ENCODE measurements at places on chromosomes 16 and 17. TPM values are rescaled to one million over a fixed set of nuclear protein-coding genes. Genes with fewer than 3 reads are reported as not detected.
A peak's percentile ranks its signal among the peaks of the same experiment; 100 is the strongest.

The TPSD1 gene
- not detected for total RNA-seq

The CDH8 gene
- not detected for total RNA-seq

The TRPV3 gene
- total RNA-seq = 2.8 TPM

The RPGRIP1L gene
- 2.3 TPM for total RNA-seq

- DNase-seq = no peak
- no peak overlapping the region for H3K4me3 ChIP-seq
- no peaks in the 10 kb centered on the region for H3K4me1 ChIP-seq
- H3K27ac ChIP-seq = no peak overlapping the region
- H3K27me3 ChIP-seq = peaks cover 20% of the 10 kb centered on the region
- H3K36me3 ChIP-seq = no peaks in the 10 kb centered on the region
Measured at GRCh38 chr16:89199241-89200123, 855 bp downstream of the SLC22A31 start.

DNA sequence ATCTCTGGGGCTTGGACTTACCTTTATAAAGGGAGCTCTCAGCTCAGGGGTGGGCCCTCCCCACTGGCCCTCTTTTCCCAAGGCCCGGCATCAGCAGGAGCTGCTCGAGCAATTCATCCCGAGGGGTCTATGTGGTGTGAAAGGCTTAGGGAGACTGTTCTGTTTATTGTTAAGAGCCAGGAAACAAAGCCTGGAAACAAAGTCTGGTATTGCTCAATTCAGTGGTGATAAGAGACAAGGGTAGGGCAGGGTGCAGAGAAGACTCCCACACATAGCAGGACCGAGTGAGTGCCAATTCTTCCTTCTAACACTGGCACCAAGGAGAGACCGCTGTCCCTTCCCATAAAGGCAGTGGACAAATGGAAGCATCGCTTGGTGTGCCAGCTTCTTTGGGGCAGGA is 750.7 kb downstream of the KCNJ18 start:
- no peaks in the 10 kb centered on the region for H3K27me3 ChIP-seq
- no peaks in the 10 kb centered on the region for H3K36me3 ChIP-seq
- no peak for DNase-seq
- H3K4me1 ChIP-seq = no peaks in the 10 kb centered on the region

- no peak overlapping the region for H3K27ac ChIP-seq
- no peaks in the 10 kb centered on the region for H3K4me1 ChIP-seq
- no peak overlapping the region for H3K4me3 ChIP-seq
- DNase-seq = no peak
- no peaks in the 10 kb centered on the region for H3K27me3 ChIP-seq
Measured at GRCh38 chr16:66129196-66129595, 237.3 kb upstream of the CDH5 start.

DNA sequence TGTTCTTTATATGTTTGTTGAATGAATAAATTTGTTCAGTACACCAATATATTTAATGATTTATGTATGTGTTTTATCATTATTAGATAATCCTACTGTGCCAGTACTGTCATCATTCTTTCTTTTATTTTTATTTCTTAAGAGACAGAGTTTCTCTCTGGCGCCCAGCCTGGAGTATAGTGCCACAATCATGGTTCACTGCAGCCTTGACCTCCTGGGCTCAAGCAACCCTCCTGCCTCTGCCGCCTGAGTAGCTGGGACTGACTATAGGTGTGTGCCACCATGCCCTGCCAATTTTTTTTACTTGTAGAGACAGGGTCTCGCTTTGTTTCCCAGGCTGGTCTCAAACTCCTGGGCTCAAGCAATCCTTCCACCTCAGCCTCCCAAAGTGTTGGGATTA is 41.8 kb downstream of the PAFAH1B1 start:
- no peak for DNase-seq
- peaks cover 15% of the 10 kb centered on the region for H3K36me3 ChIP-seq
- no peaks in the 10 kb centered on the region for H3K27me3 ChIP-seq

DNA sequence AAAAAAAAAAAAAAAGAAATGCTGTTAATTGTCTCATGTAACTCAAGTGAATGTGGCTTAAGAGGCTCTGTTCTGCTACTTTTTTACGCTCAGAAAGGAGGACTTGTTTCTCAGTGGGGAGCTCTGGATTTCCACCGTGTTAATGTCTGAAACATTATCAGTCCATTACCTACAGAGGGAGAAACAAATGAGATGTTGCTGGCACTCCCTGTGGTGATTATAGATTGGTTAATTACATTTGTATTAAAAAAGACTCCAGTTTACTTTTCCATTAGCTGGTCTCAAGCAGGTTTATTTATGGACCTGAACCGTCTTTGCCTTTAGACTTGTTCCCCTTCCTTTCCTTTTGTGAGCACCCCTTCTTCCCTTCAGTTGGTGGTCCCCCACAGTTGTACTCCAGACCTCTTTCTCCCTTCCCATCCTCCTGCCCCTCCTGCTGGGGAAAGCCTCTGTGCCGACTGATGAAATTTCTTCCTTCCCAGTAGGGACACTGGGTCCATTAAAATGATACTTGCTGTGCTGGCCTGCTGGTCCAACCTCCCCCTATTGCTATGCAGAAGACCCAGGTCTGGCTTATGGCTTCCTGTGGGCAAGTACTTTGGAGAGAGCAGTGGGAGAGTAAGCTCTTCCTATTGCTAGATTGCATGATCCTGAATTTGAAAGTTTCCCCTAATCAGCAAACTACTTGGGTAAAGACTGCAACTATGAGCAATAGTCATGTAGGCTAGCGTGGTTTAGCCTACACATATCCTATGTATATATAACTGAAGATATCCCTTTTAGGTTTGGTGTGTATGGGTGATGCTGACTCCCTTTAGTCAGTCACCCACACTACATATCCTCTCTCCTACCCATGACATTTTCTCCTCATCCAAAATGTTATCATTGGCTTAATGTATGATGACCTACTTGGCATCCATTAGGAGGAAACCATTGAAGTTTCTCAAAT is 8.1 kb downstream of the CDC6 start:
- H3K4me1 ChIP-seq = peaks cover 40% of the 10 kb centered on the region
- no peak for DNase-seq
- H3K4me3 ChIP-seq = no peak overlapping the region
- H3K27ac ChIP-seq = peak overlapping the region; percentile 6
- no peaks in the 10 kb centered on the region for H3K27me3 ChIP-seq

GRCh38 chr16:16780588-16780987 is 401.6 kb downstream of the NPIPA7 start:
- H3K27me3 ChIP-seq = no peaks in the 10 kb centered on the region
- no peak overlapping the region for H3K4me3 ChIP-seq
- H3K27ac ChIP-seq = no peak overlapping the region
- H3K36me3 ChIP-seq = no peaks in the 10 kb centered on the region
- DNase-seq = no peak
- no peaks in the 10 kb centered on the region for H3K4me1 ChIP-seq

DNA sequence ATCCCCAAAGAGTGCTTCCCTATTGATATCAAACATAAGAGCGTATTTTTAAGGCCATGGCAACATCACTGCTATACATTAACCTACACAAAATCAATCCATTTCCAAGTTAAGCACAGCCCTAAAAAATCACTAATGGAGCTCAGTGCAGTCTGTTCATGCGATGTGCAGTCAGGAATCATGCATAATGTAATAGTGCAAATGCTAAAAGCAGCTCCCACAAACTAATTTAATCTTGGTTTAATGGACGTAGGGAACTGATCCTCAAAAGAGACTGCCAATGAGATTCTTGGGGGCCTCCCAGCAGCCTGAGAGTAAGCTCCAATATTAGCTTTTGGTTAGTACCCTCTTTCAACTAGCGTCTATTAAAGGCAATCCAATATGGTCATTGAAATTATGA is 245.9 kb downstream of the TOX3 start:
- no peaks in the 10 kb centered on the region for H3K36me3 ChIP-seq
- H3K4me3 ChIP-seq = no peak overlapping the region
- H3K27me3 ChIP-seq = no peaks in the 10 kb centered on the region
- no peak overlapping the region for H3K27ac ChIP-seq

GRCh38 chr17:43591779-43592562 is 45.8 kb upstream of the ETV4 start:
- DNase-seq = peak; percentile 90
- H3K27ac ChIP-seq = peak overlapping the region; percentile 79
- H3K36me3 ChIP-seq = no peaks in the 10 kb centered on the region
- peak overlapping the region; percentile 13 for H3K4me3 ChIP-seq

GRCh38 chr16:84868328-84868727 is 48.5 kb downstream of the CRISPLD2 start:
- no peaks in the 10 kb centered on the region for H3K27me3 ChIP-seq
- peaks cover 37% of the 10 kb centered on the region for H3K36me3 ChIP-seq
- no peak overlapping the region for H3K4me3 ChIP-seq
- DNase-seq = no peak

DNA sequence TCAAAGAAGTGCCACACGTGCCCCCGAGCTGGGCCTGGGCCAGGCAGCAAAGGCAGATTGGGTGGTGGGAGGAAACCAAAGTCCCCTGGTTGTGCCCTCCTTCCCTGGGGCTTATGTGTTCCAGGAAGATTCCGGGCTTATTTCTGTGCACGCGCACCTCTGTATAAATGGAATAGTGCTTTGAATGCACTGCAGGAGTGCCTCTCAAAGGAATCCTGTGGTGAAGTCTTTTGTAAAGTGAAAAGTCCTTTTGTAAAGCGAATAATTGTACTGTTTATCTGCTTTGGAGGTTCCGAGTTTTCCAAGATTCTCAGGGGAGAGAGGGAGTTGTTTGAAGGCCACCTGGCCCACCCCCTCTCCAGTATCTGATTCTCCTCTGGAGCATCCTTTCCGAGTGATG is 26.8 kb downstream of the C17orf75 start:
- no peak overlapping the region for H3K4me3 ChIP-seq
- no peak for DNase-seq
- H3K4me1 ChIP-seq = no peaks in the 10 kb centered on the region
- no peaks in the 10 kb centered on the region for H3K27me3 ChIP-seq
- H3K36me3 ChIP-seq = no peaks in the 10 kb centered on the region

- H3K4me1 ChIP-seq = peaks cover 29% of the 10 kb centered on the region
- H3K36me3 ChIP-seq = no peaks in the 10 kb centered on the region
- no peak overlapping the region for H3K4me3 ChIP-seq
- no peak for DNase-seq
- peak overlapping the region; percentile 4 for H3K27ac ChIP-seq
Measured at GRCh38 chr16:1045310-1045992, 27.1 kb upstream of the SSTR5 start.

GRCh38 chr16:85275533-85276249 is 163.4 kb upstream of the CIBAR2 start:
- no peak overlapping the region for H3K27ac ChIP-seq
- H3K4me3 ChIP-seq = no peak overlapping the region
- no peaks in the 10 kb centered on the region for H3K36me3 ChIP-seq
- no peaks in the 10 kb centered on the region for H3K27me3 ChIP-seq
- peak; percentile 75 for DNase-seq
- H3K4me1 ChIP-seq = no peaks in the 10 kb centered on the region

- no peak for DNase-seq
- H3K4me1 ChIP-seq = peaks cover 85% of the 10 kb centered on the region
- H3K36me3 ChIP-seq = peaks cover 4% of the 10 kb centered on the region
Measured at GRCh38 chr16:70684146-70685060, 1.4 kb downstream of the MTSS2 start.

DNA sequence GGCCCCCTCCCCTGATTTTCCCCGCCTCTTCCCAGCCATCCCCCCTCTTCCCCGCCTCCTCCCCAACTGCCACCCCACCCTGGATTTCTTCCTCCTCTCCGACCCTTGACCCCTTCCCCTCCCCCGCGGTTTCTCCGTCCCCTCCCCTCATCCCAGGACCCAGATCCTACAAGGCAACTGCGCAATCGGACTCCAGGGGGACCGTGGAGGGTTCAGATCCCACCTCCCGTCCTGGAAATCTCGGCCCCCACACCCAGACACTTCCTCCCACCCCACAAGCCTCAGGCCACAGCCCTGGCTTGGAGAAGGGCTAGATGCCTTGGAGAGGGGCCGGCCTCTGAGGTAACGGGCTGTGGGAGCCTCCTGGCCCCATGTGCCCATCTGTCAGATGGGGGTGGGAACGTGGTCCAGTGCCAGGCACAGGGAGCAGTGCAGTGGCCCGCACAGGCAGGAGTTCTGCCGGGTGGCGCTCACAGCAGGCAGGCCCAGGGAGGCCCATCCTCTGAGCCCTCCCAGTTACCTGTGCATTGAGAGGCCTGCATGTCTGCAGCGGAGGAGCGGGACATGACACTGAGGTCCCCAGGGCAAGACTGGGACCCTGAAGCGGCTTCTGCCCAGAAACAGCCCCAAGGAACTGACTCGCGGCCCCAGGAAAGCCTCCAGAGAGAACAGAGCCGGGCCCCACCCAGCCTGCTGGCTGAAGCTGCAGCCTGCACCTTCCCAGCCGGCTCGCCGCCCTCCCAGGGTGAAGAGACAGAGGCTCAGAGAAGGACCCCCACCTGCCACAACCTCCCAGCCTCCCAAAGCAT is 16.7 kb downstream of the ZNF423 start:
- peak overlapping the region; percentile 58 for H3K27ac ChIP-seq
- peaks cover 59% of the 10 kb centered on the region for H3K4me1 ChIP-seq
- no peak overlapping the region for H3K4me3 ChIP-seq

- peaks cover 5% of the 10 kb centered on the region for H3K36me3 ChIP-seq
- DNase-seq = no peak
- H3K4me3 ChIP-seq = no peak overlapping the region
- peak overlapping the region; percentile 54 for H3K27ac ChIP-seq
Measured at GRCh38 chr16:18803569-18804462, 2.5 kb upstream of the ARL6IP1 start.

- no peak overlapping the region for H3K4me3 ChIP-seq
- H3K36me3 ChIP-seq = no peaks in the 10 kb centered on the region
- no peak for DNase-seq
- peaks cover 69% of the 10 kb centered on the region for H3K4me1 ChIP-seq
- no peaks in the 10 kb centered on the region for H3K27me3 ChIP-seq
- peak overlapping the region; percentile 76 for H3K27ac ChIP-seq
Measured at GRCh38 chr17:17416007-17416399, 60.8 kb upstream of the MED9 start.

GRCh38 chr16:87982581-87983041 is 31.4 kb downstream of the BANP start:
- no peak for DNase-seq
- no peaks in the 10 kb centered on the region for H3K4me1 ChIP-seq
- H3K36me3 ChIP-seq = peaks cover 25% of the 10 kb centered on the region
- H3K27ac ChIP-seq = no peak overlapping the region
- no peaks in the 10 kb centered on the region for H3K27me3 ChIP-seq

GRCh38 chr17:17874478-17874877 is 37.7 kb upstream of the SREBF1 start:
- H3K4me3 ChIP-seq = no peak overlapping the region
- peaks cover 19% of the 10 kb centered on the region for H3K36me3 ChIP-seq
- peak overlapping the region; percentile 95 for H3K27ac ChIP-seq
- H3K4me1 ChIP-seq = peaks cover 58% of the 10 kb centered on the region

DNA sequence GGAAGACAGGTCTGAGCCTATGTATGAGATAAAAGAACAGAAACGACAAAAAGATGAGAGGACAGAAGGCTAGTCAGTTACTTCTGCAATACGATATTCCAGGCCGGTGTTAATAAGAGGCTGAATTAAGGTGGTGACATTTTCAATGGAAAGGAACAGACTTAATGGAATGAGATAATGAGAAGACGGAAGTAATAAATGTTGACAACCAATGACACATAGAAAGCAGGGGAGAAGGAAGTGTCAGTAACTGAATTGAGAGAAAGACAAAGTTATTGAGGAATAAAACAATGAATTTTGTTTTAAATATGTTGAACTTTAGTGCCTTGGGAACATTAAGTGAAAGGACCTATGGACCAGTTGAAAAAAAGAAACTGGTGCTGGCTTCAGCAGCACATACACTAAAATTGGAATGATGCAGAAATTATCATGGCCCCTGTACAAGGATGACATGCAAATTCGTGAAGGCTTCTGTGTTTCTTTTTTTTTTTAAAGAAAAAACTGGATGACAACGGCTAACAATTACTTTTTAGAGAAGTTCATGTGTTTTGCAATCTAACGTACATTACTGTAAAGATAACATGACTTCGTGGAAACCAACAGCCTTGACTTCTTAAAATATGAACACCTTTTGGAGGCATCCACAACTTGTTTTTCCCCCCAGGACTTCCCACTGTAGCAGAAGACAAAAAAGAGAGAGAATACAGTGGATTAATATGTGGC is 18.5 kb upstream of the CPD start:
- H3K4me3 ChIP-seq = no peak overlapping the region
- no peaks in the 10 kb centered on the region for H3K4me1 ChIP-seq
- no peak for DNase-seq
- H3K27me3 ChIP-seq = no peaks in the 10 kb centered on the region
- no peak overlapping the region for H3K27ac ChIP-seq
